Germinal center (tissue), 1 donor: ENCODE measurements at places on chromosomes 5 and 9.

- DNase-seq, result peak; percentile 92
Measured at GRCh38 chr9:97501177-97501971, at the start of gene TMOD1. Gene TMOD1, plus strand, starts transcription at chr9:97501666. Its CDS starts 22,523 bp downstream, at chr9:97524189.

GRCh38 chr5:178353461-178353860 lies 120.9 kb upstream of the PHYKPL start:
- no peak for DNase-seq

GRCh38 chr9:136190237-136190601 lies 14.7 kb downstream of the LHX3 start:
- no peak for DNase-seq

DNA sequence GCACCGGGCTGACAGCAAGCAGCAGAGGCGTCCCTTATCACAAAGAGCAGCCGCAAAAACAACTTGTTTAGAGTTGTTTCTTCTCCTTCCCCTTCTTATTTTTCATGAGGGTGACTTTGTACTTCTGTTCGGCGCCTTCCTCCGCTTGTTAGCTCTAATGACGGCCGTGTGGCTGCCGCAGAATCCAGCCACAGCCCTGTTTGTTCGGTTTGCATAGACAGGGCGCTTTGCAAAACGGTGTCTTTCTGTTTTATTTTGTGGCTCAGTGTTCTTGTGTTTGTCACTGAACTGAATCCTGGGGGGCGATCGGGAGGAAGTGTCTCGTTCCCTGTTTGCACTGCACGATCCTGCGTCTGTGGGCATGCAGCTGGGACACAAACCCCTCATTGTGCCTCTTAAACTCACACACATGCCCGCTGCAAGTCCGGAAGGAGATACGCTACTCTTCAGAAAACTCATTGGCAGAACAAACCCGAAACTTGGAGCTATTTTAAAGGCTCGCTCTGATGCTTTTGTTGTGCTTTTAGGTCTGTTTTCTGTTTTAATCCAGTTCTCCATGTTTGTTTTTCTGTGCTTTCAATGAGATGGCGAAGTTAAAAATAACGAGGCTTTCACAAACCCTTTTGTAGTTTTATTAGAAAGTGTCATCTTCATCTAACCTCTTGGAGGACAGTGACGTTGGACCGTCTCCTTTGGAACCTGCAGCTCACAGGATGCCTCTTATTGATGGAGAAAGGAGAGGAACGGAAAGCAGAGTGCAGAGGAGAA lies 213.9 kb downstream of the IRX2 start:
- no peak for DNase-seq

DNA sequence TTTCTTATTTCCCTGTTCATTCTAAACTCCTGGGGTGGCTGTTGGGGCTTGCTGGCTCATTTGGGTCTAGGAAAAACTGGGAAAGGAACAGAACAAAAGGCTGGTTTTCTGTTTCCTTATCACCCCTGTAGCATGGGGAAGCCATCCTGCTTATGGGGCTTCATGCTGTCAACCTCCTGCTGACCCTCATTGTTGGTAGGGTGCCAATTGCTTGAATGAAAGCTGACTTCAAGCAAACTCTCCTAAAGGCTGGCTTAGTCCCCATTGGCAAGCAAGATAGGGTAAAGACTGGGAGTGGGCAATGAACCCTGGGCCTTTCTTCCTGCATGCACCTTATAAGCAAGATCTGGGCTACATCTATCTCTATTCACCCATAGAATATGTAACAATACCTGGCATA lies 511.6 kb downstream of the DMAC1 start:
- DNase-seq, result no peak

DNA sequence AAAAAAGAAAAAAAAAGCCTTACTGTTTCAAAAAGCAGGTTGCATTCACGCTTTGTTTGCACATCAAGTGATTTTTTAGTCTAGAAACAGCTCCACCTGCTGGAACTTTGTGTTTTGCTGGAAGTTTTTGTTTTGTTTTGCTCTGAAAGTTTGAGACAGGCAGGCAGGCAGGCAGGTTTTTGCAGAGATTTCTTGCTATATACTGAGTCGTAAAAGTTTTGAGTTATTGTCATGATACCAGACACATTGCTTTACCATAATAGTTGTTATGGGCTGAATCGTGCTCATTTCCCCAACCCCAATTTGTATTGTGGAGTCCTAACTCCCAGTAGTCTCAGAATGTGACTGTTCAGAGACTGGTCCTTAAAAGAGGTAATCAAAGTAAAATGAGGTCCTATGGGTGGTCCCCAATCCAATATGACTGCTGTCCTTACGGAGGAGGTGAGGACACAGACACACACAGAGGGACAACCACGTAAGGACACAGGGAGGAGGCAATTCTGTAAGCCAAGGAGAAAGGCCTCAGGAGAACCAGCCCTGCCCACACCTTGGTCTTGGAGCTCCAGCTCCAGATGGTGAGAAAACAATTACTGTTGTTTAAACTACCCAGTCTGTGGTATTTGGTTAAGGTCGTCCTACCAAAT lies 20.9 kb downstream of the OR2Y1 start:
- DNase-seq, result peak; percentile 12

DNA sequence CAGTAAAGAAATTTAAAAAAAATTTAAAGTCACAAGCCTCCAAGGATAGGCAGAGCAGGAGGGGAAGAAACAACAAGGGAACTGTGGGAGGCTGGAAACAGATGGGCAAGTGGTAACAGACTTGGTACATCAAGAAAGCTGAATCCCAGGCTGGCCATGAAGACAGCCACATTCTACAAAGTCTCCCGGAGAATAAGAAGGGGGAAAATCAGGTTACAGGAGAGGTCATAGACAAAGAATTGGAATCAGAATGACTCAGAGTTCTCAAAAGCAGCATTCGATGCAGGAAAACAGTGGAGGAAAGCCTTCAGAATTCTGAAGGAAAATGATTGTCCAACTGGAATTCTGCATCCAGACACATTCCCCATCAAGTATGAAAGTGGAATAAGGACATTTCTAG lies 129.7 kb downstream of the ADAMTS2 start:
- no peak for DNase-seq

GRCh38 chr5:168578538-168579487 lies at the start of gene PANK3:
Gene PANK3, minus strand, starts transcription at chr5:168579368. Its CDS starts 85 bp downstream, at chr5:168579283.
- no peak for DNase-seq

GRCh38 chr9:106691627-106692026 lies 171.3 kb upstream of the ZNF462 start:
- no peak for DNase-seq
